ENCODE measurements at places on chromosomes 3 and 15.

DNA sequence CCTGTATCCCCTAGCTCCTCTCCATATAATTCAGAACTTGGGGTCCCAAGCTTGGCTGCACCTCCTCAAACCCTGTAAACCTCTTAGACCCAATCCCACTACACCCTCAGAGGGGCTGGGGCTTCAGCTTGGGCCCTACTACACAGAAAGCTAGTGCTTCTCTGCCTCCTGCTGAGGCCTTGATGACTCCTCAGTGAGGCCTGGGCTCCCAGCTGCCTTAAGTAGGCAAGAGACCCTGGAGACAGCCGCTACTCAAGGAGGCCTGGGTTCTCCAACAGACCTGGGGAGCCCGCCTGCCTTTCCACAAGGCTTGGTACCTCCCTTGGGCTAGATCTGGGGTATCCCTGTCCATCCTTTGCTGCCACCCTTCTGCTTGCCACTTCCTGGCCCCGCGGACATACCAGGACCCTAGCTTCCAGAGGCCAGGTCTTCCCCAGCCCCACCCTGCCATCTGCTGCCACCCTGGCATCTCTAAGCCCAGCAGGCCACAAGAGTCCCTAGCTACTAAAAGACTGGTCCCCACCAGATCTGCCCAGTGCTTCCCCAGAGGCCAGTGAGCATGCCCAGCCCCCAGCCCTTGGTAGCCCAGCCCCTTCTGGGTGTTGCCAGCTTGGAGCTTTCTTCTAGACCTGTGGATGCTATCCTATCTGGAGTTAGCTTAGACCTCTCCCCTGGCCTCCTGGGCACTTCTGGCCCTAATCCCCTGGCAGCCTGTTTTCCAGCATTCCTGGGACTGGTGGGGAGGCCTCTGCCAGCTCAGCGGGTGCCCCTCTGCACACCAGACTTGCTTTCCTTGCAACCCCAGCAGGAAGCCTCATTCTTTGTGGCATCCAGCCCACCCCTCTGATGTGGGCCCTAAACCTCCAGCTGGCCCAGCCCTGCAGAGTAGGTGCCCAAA lies 13.7 kb downstream of the C15orf39 start:
- no peak for DNase-seq

GRCh38 chr15:70185251-70185711 lies 87.6 kb upstream of the TLE3 start:
- DNase-seq = no peak

DNA sequence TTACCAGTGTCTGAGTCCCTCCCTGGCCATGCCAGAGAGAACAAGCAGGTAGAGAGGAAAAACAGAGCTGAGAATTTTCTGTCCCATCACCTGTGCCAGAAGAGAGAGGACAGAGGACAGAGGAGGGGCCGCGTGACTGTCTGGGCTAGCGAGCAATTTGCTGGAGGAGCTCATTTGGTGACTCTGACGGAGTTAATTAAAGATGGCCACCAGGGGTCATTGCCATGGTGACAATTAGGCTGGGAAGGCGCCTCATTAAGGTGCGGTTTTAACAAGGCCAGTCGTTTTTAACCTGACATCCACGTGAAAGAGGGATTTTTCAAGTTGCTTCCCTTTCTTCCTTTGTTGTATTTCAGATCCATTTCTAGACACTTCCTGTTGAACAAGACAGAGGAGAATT lies 72.4 kb downstream of the RHCG start:
- no peak for DNase-seq

- no peak for DNase-seq
Observed at GRCh38 chr3:51538115-51538458, 432 bp upstream of the RAD54L2 start.

DNA sequence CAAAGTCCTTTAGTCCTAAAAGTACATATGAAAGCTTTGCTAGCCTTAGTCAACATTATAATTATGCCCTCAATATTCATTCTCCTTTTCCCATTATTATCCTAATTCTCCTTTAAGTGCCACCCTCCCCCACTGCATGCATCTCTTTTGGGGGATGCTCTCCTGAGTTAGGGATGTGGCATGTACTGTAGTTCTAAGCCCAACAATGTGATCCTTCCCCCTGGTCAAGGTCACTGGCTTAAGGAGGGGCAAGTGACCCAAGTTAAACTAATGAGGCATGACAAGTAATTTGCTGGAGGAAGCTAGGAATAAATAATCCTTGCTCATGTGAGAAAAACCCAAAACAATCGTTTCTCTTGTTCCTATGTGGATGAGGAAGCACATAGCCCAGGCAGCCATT lies 343.9 kb upstream of the SUCLG2 start:
- no peak for DNase-seq

DNA sequence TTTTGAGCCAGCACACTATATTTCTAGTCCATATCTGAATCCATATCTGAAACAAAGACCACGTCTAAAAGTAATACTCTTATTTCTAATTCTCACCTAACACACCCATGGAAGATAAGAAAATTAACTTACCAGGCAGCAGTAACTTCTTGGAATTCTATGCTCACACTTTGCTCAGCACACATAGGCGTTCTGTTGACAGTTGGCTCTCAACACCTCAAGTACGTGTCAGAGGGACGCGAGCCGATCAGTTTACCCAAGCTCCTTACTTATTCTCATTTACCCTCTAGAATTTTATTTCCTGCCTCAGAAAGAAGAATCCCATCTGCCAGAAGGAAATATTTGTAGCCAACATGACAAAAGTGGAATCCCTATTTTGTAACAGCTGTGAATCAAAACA lies 911.9 kb downstream of the FHIT start:
- DNase-seq = no peak

GRCh38 chr3:194584866-194585265 lies 48.4 kb downstream of the TMEM44 start:
- DNase-seq = no peak

GRCh38 chr3:10444511-10444910 lies 60.9 kb downstream of the ATP2B2 start:
- no peak for DNase-seq

- no peak for DNase-seq
Observed at GRCh38 chr3:188339410-188340295, 185.7 kb downstream of the LPP start.

DNA sequence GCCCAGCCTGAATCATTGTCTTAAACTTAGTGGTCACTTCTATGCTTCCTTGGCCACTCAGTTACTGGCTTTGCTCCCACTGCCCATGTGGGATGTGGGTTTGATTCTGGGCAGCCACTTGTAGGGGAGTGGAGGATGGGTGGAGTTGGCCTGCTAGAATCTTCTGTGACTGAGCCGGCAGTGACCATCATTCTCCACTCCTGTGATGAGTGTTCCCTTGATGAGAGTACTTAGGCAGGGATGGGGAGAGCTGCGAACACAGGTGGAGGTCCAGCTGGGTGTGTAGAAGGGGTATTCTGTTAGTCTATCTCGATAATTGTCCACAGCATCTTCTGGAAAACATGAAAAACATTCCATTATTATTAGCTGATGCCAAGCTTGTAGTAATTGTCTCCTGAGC lies 8.0 kb downstream of the TM6SF1 start:
- no peak for DNase-seq

GRCh38 chr3:11074451-11074850 lies 79.8 kb upstream of the HRH1 start:
- DNase-seq = no peak

DNA sequence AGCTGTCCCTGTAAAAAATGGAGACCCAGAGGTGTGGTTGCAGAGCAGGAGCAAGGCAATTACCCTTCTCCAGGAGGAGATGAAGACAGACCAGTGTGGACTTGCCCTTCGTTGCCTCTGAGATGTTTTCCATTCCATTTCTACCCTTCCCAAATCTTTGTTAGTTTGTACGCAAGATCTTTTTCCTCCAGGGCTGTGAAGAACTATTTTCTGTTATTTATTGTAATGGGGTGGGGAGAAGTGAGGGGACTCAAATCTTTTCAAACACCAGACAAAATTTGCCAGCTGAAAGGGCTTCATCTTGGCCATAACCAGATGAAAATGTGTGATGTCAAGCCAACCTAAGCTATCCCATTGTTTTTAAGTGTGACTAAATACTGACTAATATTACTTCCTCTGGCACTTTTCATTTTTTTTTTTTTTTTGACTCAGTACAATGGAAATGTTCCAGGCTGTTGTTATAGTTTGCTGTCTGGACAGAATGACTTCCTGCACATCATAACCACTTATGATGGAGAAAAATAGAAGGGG lies 271.3 kb upstream of the TPRG1 start:
- no peak for DNase-seq

GRCh38 chr3:42556089-42556632 lies 25.6 kb downstream of the SEC22C start:
- no peak for DNase-seq

- no peak for DNase-seq
Observed at GRCh38 chr3:132980102-132980501, 58.1 kb upstream of the TMEM108 start.

GRCh38 chr3:186001842-186002241 lies 64.0 kb upstream of the TRA2B start:
- DNase-seq = no peak

GRCh38 chr3:197555281-197556261 lies at the start of gene BDH1:
TSS of gene BDH1 (minus strand) at chr3:197555968. CDS start at chr3:197546443, 9,525 bp downstream.
- peak; percentile 19 for DNase-seq

- no peak for DNase-seq
Observed at GRCh38 chr15:47431501-47431900, 285.8 kb upstream of the SEMA6D start.

- no peak for DNase-seq
Observed at GRCh38 chr3:53545996-53546359, 51.6 kb downstream of the CACNA1D start.

- no peak for DNase-seq
Observed at GRCh38 chr3:14885307-14885706, 62.1 kb upstream of the NR2C2 start.

DNA sequence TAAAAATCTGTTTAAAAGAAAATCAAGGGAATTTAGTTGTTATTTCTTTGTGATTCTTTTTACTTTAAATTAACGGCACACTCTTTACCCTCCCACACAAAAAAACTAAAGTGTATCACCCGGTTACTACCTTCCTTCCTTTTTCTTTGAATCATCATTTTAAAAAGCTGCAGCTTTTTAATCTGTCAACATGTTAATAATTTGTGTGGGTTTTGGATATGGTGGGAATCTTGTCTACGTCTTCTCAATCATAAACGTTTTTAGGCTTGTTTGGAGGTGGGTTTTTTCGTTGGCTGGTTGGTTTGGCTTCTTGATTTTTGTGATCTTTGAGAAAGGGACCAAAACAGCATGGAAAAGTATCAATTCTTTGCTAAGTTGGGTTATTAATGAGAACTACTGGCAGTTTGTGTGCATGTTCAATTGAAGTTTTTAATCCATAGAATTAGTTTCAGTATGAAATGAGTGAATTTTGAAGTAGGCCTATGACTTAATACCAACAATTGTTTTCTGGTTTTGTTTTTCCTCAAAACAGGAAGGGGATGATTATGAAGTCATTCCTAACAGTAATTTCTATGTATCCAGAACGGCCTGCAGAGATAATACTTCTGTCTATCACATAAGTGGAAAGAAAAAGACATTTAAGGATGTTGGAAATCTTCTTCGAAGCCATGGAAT lies 4.5 kb downstream of the SMC4 start:
- DNase-seq = no peak

DNA sequence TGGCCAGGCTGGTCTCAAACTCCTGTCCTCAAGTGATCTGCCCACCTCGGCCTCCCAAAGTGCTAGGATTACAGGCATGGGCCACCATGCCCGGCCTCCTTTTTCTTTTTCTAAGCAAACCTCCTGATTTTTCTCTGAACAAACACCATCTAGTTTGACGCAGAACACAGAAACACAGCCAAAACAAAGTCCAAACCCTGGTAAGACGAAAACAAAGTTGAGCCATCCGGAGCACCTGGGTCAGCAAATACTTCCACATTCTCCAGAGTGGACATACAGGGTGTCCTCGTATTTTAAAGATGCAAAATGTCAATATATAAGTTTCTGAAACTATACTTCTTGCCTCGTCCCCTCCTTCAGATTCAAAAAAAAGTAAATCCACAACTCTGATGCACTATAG lies 635.1 kb upstream of the ADAMTS9 start:
- no peak for DNase-seq

DNA sequence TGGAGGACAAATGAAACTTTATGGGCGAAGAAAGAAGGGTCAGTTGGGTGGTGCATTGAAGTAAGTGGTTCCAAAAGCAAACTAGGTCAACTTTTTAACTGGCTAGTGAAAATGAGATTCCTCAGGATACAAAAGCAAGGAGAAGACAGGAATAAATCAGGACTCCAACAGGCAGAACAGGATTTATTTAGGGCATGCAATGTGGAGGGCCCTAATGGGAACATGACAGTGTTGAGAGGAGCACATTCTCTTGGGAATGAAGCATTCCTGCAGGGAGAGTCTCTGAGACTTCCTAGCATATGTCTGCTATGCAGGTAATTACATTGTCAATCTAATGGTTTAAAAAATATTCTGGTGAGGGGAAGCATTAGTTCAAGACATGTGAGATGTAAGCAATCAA lies 8.7 kb downstream of the NPAP1 start:
- DNase-seq = no peak

GRCh38 chr3:188510366-188510765 lies 356.4 kb downstream of the LPP start:
- DNase-seq = no peak

DNA sequence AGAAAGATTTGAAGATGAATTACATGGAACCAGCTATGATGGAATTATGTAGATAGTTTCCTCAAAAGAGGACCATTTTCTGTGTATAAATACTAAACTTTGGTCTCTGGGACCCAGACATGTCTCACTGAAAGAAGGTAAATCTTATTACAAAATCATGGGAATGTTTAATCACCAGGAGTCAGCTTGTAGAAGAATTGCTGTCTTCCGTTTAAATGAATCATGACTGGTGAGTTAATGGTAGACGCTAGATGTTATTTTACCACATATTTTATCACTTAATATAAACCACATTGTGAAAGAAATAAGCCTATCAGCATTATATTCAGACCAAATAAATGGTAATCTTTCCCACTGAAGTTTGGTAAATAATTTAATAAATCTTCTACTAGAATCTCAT lies 322.3 kb upstream of the SUCLG2 start:
- DNase-seq = no peak

DNA sequence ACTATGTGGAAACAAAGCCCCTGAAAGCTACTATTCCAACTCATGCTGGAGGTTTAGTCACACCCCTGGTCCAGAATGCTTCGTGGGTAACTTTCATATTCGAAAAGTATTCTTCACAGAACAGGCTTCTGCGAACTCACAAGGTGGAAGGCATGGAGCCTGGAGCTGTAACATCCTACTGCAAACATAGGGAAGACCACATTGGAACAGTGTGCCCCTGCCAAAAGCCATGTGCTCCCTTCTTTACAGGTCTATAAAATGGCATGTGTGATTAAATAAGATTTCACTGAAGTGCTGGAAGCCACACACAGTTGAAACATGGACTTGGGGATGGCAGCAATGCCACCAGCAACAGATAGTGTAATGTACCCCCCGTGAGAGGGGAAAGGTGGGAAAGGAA lies 105.9 kb downstream of the GREM1 start:
- DNase-seq = no peak

GRCh38 chr15:31163769-31164572 lies 62.4 kb upstream of the TRPM1 start:
- no peak for DNase-seq

- no peak for DNase-seq
Observed at GRCh38 chr15:71201477-71201876, 86.2 kb downstream of the THSD4 start.

All from GF-D8 (cell line).